Activated CD4-positive, alpha-beta T cell treated with anti-CD3 and anti-CD28 coated beads, Interleukin-2, amount 50 U/mL, for 4 hours (primary cell): ENCODE measurements at places on chromosomes 16 and 17.

- no peak for DNase-seq
Measured at GRCh38 chr17:66995944-66996343, 31.4 kb downstream of the CACNG4 start.

DNA sequence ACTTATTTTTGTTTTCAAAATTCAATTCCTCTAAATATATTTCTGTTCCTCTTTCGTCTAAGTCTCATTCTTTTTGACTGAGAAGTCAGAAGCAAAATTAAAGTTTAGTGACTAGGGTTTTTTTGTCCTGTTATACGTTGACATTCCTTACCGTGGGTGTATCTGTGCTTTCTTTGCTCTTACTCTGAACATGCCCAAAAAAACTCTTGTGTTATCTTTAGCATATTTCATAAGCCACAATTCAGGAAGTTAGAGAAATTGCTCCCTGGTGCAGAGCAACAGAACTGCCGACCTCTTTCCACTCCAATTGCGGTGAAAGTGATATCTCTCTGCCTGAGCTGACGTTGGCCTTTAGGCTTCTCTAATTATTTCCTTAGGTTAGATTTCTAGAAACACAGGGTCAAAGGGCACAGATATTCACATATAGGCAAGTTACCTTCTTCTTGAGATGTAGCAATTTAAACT lies 65.7 kb downstream of the CENPV start:
- no peak for DNase-seq

DNA sequence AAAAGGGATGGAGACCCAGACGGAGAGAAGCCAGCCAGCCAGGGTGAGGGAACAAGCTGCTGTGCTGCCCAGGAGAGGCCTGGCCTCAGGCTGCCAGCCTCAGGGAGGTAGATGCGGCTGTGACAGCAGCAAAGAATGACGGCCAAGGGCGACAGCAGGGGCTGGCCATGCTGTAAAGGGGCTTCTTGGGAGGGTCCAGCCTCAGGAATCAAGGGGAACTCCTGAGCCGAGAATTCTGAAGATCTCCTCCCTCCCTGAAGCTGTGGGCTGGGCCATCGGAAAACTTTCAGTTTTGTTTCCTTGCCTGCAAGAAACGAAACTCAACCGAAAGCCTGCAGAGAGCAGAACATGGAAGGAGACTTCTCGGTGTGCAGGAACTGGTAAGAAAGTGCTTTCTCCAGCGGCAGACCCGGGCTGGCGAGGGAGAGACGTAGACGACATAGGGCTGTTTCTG lies at the start of gene XAF1:
TSS of gene XAF1 (plus strand) at position 316 of the 454 bp plus-strand sequence. CDS start at position 349, 33 bp downstream.
- DNase-seq: peak; percentile 48

DNA sequence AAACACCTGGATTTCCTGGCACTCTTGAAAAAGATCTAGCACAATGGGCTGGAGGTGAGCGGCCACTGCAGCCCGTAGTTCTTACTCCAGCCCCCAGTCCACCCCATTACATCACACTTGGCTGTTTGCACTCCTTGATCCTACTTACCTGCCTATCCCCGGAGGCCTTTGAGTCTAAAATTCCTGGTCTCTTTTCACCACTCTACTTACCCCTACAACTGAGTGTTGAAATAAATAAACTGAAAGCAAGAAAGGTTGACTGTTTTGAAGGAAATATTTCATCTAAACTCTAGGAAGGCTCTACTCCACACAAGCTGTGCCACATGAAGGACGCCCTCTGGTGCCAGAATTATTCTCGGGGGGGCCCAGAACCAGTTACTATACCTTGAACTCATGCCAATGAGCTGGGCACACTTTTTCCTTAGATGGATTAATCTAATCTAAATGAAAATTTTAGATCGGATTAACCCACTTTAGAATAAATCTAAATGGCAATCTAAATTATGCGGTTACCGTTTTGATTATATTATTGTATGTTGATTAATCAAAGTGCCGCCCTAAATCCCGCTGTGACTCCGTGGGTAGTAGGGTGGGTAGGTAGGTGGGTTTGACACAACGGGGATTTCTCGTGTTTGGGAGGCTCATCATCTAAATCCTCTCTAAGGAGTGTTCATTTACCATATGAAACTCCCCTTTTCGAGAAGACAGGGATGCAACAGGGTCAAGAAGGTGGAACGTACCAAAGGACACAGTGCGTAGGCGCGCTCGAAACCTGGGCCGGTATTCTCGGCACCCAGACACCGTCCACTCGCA lies 651 bp upstream of the EIF1 start:
- peak; percentile 66 for DNase-seq

DNA sequence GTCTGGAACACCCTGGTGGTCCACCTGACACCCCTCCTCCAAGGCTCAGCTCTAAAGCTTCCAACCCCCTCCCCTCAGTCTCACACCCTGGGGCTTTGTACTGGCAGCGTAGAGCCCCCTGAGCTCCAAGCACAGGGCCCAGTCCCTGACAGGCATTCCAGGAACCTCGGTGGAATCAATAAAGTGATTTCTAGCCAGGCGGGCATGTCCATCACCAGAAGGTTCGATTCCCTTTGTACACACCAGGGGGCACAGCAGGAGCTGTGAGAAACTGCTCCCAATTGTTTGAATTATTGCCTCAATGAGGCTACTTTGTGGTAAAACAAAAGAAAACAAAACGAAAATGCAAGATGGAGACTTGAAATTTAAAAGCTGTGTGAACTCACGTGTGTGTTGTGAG lies 51.8 kb downstream of the SMPD3 start:
- peak; percentile 49 for DNase-seq

DNA sequence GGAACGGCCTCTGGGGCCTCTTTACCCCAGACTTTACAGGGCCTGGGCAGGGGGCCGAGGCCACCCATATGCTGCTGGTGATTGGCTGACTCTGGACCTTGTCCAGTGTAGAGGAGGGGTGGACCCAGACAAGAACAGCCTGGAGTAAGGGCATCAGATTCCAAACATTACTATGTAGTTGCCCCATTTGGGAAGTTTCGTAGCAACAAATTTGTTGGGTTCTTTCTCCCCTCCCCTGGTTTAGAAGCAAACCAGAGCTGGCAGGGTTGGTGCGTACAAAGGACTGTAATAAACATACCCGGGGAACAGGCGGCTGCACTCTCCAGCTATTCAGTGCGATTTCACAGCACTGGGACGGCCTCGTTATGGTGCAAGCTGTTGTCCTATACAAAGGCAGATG lies 145.5 kb downstream of the NTN1 start:
- no peak for DNase-seq

DNA sequence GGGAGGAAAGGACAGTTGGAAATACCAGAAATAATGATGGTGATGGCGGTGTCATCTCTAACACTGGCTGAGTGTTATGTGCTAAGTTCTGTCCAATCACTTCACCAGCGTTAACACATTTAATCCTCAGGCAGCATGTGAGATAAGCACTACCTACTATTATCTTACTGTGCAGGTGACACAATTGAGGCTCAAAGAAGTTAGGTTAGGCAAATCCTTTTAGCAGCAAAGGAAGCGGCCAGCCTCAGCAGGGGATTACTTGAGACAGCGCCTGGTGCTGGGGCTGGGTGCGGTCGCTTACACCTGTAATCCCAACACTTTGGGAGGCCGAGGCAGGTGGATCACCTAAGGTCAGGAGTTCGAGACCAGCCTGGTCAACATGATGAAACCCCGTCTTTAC lies 18.7 kb upstream of the DHX8 start:
- DNase-seq: no peak

DNA sequence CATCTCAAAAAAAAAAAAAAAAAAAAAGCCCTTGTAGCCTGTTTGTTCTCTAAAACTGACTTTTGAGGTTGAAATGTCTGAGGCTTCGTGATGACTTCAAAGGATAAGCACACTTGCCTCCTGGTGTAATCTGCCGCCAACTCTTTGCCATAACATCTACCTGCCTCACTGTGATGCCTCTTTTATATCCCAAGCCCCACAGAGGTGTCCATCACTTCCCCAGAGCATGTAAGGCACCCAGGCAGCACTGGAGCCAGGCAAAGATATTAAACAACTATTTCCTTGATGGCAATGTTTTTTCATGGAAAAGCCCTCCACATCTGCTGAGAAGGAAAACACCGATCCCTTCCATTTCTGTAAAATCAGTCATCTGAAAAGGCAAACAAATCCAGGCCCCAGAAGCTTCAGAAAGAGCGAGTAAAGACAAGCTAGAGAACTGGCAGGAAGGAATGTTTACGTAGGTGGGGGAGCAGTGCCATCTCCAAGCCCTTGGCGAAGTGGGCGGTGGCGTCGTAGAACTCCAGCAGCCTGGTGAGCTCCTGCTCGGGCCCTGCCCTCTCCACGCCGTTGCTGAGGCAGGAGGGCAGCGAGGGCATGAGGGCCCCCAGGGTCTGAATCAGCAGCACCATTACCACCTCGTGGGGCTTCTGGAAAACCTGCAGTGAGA lies 28.6 kb downstream of the COG7 start:
- DNase-seq: no peak

DNA sequence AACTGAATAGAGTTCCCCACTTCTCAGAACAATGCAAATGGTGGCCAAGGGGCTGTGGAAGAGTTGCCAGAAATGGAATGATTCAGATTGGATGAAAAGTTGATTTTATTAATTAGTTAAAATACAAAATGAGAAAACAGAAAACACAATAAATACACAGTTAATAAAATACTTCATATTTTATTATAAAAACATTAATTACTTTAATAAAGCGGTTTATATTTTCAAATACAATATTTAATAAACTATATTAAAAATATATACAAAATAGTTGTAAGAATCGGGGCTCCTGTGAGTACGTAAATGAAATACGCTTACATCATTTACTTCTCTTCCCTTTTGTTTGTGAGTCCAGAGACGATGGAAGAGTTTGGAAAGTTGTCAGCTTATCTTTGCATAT lies 507.6 kb downstream of the WWOX start:
- DNase-seq: no peak

DNA sequence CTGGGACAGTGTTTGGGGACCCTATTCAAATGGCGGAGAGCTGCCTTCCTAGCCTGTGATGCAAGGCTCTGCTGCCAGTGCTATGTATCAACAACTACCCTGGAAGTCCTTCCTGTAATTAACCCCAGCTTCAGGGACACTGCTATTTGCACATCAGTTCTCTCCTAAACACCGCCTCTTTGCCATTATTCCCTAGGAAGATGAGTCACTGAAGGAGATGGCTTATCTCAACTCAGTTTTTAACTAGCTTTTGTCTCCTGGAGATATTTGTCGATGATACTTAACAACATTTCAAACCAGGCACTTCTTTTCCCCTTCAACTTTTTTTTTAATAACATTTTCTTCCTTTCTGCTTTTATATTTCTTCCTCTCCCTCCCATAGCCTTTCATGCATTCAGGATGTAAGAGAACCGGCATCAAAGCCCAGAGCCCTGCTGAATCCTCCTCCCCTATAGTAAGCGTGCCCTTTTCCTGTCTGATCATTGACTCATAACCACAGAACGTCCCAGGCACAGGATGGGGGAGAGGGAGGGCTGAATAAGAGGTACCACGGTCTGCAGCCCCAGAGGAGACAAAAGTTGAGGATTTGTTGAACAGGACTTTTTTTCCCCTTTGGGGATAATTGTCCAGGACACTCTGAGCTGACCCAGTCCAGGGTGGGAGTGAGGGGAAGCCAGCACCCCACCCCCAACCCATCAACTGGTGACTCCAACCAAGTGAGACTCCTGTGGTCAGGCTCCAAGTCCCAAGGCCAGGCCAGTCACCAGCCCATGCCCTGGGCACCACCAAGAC lies 387.8 kb upstream of the SALL1 start:
- no peak for DNase-seq
